Tibial nerve (tissue), 4 donors: ENCODE measurements at places on chromosomes 12 and 14. TPM values are rescaled to one million over a fixed set of nuclear protein-coding genes. Genes with fewer than 3 reads are reported as not detected.

DNA sequence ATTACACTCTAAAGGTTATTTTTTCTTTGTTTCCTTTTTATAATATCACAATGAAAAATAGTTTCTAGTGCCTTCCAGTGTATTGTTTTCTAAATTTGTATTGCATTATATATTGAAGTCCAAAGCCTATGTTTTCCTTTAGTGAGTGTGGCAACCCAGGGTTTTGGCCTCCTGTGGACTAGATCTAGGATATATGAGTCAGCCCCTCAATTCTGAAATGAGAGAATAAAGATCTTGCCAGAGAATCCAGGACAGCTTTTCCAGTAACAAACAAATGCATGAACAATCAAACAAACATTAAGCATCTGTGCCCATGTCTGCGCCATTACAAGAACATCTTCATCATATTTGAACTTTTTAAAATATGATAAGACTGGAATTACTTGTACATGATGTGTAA, 70.7 kb upstream of the SSTR1 start:
- no peak for DNase-seq
- no peaks in the 10 kb centered on the region for H3K36me3 ChIP-seq

- H3K4me1 ChIP-seq: peaks cover 17% of the 10 kb centered on the region
- H3K36me3 ChIP-seq: peaks cover 71% of the 10 kb centered on the region
- H3K27ac ChIP-seq: no peak overlapping the region
- DNase-seq: no peak
These were observed 25.1 kb upstream of the CRIP2 start for GRCh38 chr14:105449276-105450122.

DNA sequence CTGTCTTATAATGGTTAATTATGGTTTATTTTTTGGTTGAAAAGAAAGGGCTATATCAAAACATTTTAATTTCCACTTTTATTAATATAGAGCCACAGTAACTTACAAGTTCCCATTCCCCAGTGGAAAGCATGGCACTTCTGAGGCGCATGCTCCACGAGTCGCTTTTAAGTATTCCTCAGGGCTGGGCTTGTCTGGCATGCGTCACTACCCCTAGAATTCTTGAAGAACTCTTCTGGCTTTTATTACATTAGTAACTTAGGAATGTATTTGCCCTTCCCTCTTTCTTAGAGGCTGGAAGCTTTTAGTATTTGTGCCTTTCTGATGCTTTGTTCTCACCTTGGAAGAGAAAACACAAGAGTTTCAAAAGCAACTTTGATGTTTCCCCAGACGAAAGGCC, 81.1 kb downstream of the ESR2 start:
- H3K27ac ChIP-seq: no peak overlapping the region
- no peaks in the 10 kb centered on the region for H3K36me3 ChIP-seq
- H3K4me1 ChIP-seq: no peaks in the 10 kb centered on the region
- no peak for DNase-seq

Gene KLHL33
- 1.5 TPM for total RNA-seq

DNA sequence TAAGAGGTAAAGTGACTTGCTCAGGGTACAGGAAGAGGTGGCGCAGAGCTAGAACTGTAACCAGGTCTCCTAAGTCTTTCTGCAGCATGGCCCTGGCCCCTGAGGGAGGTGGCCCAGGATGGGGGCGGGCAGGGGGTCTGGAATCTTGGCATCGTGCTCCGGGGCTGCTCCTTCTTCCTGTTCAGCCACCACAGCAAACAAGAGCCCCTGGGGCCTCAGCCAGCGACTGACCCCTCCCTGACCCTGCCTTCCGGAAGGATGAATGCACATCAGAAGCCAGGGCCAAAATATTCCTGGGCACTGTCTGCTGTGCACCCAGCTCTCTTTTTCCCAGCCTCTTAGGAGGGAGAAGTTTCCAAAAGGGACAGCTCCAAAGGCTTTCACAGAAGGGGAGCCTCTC, 242.8 kb downstream of the DPF3 start:
- no peaks in the 10 kb centered on the region for H3K36me3 ChIP-seq
- H3K27me3 ChIP-seq: no peaks in the 10 kb centered on the region
- H3K27ac ChIP-seq: no peak overlapping the region
- no peaks in the 10 kb centered on the region for H3K4me1 ChIP-seq

Gene TOMM20L
- total RNA-seq: not detected

DNA sequence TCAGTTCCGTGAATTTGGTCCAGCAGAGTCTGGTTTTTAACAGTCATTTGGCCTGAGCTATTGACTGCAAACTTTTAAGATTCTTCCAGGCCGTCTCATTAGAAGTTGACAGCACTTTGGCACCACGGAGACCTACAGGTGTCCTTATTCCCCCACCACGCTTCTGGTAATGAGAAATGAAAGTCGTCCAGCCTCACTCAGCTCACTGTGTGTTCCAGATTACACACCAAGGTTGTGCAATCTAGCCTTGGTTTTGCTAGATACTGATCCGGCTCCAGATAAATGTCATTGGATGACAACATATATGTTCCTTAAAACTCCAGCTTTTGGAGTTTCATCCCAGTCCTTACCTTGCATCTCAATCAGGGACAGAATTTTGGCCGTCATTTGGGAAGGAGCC, 210.4 kb downstream of the CHST11 start:
- DNase-seq: no peak
- H3K4me3 ChIP-seq: no peak overlapping the region
- H3K36me3 ChIP-seq: no peaks in the 10 kb centered on the region

Gene PITPNM2
- total RNA-seq: 6.1 TPM

DNA sequence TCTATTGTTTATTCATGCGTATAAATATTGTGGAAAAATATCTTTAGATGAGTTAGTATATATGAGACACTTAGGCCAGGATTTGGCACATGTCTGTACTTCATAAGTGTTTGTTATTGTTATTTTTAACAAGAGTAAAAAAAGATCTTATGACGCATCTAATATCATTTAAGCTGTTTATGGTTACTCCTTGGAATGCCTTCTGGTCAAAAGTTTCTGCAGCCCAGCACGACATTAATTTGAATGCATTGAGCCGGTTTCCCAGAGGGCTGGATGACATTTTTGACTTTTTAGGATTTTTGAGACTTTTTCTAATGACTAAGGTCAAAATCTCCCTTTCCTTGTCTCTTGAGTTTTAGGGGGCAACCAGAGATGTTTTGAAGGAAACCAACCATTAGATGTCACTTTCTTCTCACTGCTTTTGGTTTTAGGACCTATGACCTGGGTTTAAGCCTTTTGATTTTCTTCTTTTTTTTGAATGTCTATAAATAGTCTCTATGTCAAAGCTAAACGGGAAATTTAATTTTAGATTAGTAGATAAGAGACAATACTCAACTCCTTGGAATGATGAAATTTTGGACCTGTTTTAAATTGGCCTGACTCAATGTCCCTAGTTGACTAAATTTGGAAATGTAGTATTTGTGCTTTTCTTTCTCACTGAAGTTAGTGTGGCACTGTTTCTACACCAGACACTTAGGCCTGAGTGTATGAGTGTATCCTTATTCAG, 215.5 kb downstream of the AEBP2 start:
- no peaks in the 10 kb centered on the region for H3K4me1 ChIP-seq
- no peak overlapping the region for H3K4me3 ChIP-seq
- H3K27ac ChIP-seq: peak overlapping the region; percentile 23
- no peaks in the 10 kb centered on the region for H3K36me3 ChIP-seq
- no peak for DNase-seq
- no peaks in the 10 kb centered on the region for H3K27me3 ChIP-seq

GRCh38 chr14:55303125-55303499, 31.9 kb downstream of the FBXO34 start:
- no peaks in the 10 kb centered on the region for H3K36me3 ChIP-seq
- DNase-seq: no peak

DNA sequence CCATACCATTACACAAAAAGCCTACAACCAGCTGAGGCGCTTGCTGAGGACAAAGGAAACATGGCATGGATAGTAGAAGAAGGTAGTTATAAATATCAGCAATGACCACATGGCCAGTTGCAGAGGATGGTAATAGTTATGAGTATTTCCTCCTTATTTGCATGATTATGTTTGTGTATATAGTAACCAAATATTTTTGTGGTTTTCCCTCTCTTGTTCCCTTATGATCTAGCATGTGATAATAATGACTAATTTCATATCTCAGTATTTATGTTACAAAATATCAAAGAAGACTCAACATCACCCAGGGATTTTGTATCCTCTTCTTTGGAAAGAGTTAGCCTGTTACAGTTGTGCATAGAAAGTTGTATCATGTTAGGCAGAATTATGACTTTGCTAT, 13.5 kb upstream of the CATSPERB start:
- H3K27ac ChIP-seq: no peak overlapping the region
- DNase-seq: no peak
- no peaks in the 10 kb centered on the region for H3K36me3 ChIP-seq
- H3K27me3 ChIP-seq: no peaks in the 10 kb centered on the region
- no peak overlapping the region for H3K4me3 ChIP-seq

Gene SELPLG
- 7.5 TPM for total RNA-seq

Gene ANKRD33
- total RNA-seq: not detected

GRCh38 chr12:81337886-81338285, 260.0 kb downstream of the ACSS3 start:
- no peaks in the 10 kb centered on the region for H3K4me1 ChIP-seq
- H3K27me3 ChIP-seq: no peaks in the 10 kb centered on the region
- no peak overlapping the region for H3K4me3 ChIP-seq
- no peak for DNase-seq
- H3K36me3 ChIP-seq: no peaks in the 10 kb centered on the region

GRCh38 chr14:105150026-105150367, 18.6 kb downstream of the JAG2 start:
- no peaks in the 10 kb centered on the region for H3K4me1 ChIP-seq
- H3K27ac ChIP-seq: no peak overlapping the region
- no peak overlapping the region for H3K4me3 ChIP-seq
- H3K27me3 ChIP-seq: no peaks in the 10 kb centered on the region
- no peaks in the 10 kb centered on the region for H3K36me3 ChIP-seq
- no peak for DNase-seq

DNA sequence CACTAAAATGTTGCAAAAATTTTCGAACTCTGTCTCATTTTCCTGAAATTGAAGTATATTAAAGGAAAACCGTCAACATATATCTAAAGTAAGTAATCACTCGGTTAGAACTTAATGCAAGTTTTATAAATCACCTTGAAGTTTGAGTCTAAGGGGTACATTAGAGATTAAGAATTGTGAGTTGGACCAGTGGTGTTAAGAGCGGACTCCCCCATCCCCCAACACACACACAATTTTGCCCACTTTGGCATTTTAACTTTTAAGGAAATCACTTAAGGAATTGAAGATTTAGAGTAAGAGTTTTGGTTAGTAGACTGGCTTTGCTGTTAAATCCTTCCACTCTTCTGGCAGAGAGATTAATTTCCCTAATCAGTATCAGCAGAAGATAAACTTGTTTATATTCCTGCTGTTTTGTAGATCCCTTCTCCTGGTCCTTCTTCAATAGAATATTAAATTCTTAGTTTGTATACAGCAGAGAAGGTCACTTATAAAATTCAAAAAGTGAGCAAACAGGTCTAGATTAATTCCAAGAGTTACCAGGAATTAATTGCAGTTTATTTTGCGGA, 1.5 kb downstream of the HIF1A start:
- no peaks in the 10 kb centered on the region for H3K27me3 ChIP-seq
- H3K27ac ChIP-seq: peak overlapping the region; percentile 98
- no peak for DNase-seq
- peak overlapping the region; percentile 98 for H3K4me3 ChIP-seq
- H3K36me3 ChIP-seq: no peaks in the 10 kb centered on the region

- H3K27ac ChIP-seq: no peak overlapping the region
- H3K27me3 ChIP-seq: no peaks in the 10 kb centered on the region
- no peaks in the 10 kb centered on the region for H3K4me1 ChIP-seq
- DNase-seq: no peak
- no peaks in the 10 kb centered on the region for H3K36me3 ChIP-seq
These were observed 52.0 kb upstream of the OSBPL8 start for GRCh38 chr12:76611533-76611932.

Gene KNTC1
- total RNA-seq: 23.7 TPM

DNA sequence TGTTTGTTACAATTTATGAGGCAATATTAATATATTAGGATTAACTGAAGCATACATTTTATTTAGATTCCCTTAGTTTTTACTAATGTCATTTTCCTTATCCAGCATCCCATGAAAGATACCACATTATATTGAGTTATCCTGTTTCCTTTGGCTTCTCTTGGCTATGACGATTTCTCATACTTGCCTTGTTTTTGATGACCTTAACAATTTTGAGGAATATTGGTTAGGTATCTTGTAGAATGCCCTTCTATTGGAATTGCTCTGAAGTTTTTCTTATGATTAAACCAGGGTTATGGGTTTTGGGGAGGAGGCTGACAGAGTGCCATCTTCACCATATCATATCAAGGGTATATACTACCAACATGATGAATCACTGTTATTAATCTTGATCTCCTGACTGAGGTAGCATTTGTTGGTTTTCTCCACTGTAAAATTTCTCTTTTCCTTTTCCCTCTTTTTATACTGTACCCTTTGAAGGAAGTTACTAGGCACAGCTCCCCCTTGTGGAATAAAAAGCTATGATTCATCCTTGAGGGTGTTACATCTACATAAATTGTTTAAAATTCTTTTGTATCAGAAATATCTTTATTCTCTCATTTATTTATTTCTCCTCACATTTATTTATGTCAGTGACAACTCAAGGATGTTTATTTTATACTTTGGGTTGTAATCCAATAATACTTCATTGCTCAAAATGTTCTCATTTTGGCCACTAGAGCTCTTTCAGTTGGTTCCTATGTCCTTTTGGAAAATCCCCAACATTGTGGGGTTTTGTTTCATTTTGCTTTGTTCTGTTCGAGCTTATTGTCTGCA, 239.0 kb downstream of the SLC16A7 start:
- peak; percentile 29 for DNase-seq
- H3K27ac ChIP-seq: no peak overlapping the region
- H3K4me1 ChIP-seq: no peaks in the 10 kb centered on the region
- no peaks in the 10 kb centered on the region for H3K27me3 ChIP-seq
- no peak overlapping the region for H3K4me3 ChIP-seq
- H3K36me3 ChIP-seq: no peaks in the 10 kb centered on the region

Gene OTX2
- total RNA-seq: not detected

Gene SLC41A2
- 8.4 TPM for total RNA-seq

Gene PGF
- total RNA-seq: 13.2 TPM

DNA sequence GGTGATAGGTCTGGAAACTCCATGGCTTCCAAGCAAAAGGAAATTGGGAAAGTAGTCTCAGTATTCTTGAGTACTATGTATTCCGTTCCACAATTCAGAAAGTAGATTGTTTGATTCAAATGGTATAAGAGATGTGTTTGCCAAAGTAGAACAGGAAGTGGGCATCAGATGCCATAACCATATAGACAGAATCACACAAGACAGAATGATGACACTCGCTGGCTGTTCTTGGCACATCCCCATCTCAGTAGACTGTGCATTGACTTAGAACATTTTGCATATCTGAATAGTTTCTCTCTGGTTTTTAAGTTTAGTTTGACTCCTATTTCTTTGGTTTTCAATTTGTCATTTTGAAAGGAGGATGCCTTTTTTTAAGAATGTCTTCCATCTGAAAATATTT, 221.1 kb upstream of the RGS6 start:
- H3K4me3 ChIP-seq: no peak overlapping the region
- DNase-seq: no peak
- peaks cover 37% of the 10 kb centered on the region for H3K4me1 ChIP-seq
- H3K36me3 ChIP-seq: peaks cover 4% of the 10 kb centered on the region
- H3K27ac ChIP-seq: peak overlapping the region; percentile 6
